ENCODE measurements at places on chromosomes 1 and 21.

- no peak for DNase-seq
These were observed 3.3 kb upstream of the B4GALT3 start for GRCh38 chr1:161180639-161181038.

- no peak for DNase-seq
These were observed 51.8 kb downstream of the TNFRSF8 start for GRCh38 chr1:12114916-12115315.

DNA sequence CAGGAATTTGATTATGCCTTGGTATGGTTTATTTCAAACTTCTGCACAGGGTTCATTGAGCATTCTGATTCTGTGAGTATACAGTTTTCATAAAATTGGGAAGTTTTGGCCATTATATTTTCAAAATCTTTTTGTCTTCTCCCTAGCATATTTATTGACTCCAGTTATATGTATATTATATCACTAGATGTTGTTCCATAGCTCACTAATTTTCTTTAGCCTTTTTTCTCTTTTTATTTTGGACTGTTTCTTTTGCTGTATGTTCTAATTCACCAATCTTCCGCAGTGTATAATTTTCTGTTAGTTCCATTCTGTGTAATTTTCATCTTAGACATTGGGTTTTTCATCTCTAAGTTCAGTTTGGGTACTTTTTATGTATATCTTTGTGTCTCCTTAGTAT, 31.9 kb downstream of the ZMYM4 start:
- DNase-seq: no peak

DNA sequence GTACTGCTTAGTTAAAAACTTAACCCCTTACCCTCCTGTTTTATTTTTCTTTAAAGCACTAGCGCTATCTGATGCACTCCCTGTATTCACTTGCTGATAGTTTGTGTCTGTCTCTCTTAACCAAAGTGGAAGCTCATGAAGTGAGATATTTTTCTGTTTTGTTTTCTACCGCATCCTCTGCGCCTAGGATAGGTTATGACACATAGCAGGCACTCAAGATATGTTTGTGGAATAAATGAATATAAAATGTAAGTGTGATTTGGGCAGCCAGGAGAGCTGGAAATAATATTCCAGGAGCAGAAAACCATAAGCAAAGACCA, 49.0 kb upstream of the MRPS6 start:
- no peak for DNase-seq

DNA sequence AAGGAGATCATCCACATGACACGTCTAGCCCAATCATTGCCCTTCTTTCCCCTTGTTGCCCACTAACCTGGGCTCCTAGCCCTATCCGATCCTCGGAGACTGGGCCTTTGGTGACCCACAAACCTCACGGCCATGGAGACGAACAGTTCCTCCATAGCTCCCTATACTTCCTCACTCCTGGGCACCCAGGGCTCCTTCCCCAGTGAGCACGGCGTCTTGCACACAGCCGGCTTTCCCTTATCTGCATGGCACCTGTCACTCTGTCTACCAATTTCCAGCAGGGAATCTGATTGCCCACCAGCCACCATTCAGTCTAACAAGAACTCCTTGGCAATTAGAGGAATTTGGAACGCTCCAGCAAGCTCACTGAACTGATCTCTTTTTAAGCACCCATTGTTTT, 3.1 kb downstream of the GNG4 start:
- DNase-seq: no peak

DNA sequence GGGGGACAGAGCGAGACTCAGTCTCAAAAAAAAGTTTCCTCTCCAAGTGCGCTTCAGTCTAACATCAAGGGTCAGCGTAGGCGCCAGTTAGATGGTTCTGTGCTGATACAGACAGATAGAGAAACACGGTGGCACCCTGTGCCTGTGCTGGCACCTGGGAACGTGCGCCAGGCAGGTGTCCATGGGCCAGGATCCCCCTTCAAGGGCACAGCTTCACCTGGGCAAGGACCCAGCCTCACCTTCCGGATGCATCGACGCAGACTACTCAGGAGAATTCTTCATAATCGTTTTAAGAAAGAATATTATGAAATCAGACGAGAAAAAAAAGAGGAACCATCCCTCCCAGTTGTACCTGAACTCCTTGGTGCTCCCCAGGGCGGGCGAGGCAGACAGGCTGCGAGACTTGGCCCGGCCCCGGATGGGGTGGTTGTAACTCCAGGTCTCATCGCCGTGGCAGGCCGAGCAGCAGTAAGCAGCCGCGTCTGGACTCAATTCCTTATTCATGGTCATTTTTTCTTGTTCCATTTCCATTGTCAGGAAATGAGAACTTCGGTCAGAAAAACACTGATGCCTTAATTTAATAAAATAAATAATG, 13.3 kb downstream of the NADK start:
- DNase-seq: no peak

- DNase-seq: no peak
These were observed 9.3 kb downstream of the PMF1 start for GRCh38 chr1:156221986-156222692.

DNA sequence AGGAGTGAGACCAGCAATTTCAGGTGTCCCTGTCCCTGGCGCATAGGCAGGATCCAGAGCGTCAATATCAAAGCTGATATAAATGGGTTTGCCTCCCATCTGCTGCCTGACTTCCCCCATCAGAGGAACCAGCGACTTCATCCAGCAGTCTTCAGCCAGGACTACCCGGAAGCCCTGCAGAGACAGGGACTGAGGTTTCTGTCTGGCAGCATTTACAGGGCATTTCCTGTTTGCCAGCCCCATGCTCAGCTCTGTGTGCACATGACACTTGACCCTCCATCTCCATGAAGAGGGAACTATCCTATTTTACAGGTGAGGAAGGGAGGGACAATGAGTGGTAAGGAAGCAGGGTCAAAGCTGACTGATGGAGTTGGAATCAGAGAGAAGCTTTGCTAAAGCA, 7.2 kb downstream of the AGMAT start:
- no peak for DNase-seq

- DNase-seq: no peak
These were observed at the start of gene GRIK3 for GRCh38 chr1:37034121-37035013. GRIK3 (minus strand) TSS chr1:37034515; CDS start chr1:37034108, 407 bp downstream.
